Activated CD4-positive, CD25-positive, alpha-beta regulatory T cell treated with anti-CD3 and anti-CD28 coated beads, Interleukin-2, amount 50 U/mL, for 16 hours (primary cell): ENCODE measurements at places on chromosomes 2 and 18.

DNA sequence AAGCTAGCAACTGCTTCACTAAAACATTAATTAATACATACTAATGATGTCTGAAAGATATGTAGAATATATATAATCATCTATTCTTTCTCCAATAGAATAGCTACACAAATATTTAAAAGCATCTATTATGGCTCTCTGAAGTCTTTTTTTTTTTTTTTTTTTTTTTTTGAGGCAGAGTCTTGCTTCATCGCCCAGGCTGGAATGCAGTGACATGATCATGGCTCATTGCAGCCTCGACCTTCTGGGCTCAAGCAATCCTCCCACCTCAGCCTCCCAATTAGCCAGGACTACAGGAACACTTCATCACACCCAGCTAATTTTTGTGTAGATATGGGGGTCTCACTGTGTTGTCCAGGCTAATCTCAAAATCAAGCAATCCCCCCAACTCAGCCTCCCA is 120.4 kb upstream of the KYNU start:
- no peak for DNase-seq

DNA sequence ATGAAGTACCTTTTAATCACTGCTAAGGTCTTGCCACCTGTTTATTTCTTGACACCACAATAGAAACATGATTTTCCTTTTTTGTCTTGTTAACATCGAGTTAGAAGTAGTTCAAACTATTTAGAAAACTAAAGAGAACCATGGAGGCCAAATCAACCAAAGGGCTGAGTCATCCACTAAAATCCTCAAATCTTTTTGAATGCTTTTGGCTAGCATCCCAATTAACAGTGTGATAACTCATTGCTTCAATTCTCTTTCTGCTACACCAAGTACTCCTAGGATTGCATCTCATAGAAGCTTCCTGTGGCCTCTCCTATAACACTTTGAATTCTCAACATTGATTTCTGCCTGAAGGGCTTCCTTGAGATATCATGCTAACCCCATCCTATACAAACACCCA is 159.9 kb upstream of the MMADHC start:
- no peak for DNase-seq

- no peak for DNase-seq
Measured at GRCh38 chr18:13035249-13035914, 44.2 kb downstream of the CEP192 start.

GRCh38 chr2:231359948-231360347 is 35.6 kb upstream of the B3GNT7 start:
- no peak for DNase-seq

- no peak for DNase-seq
Measured at GRCh38 chr18:46628206-46628605, 28.8 kb downstream of the LOXHD1 start.

GRCh38 chr18:79506191-79507075 is 110.7 kb downstream of the NFATC1 start:
- no peak for DNase-seq
